Fibroblast of skin of left biceps (primary cell): ENCODE measurements at places on chromosomes 5 and 9.

DNA sequence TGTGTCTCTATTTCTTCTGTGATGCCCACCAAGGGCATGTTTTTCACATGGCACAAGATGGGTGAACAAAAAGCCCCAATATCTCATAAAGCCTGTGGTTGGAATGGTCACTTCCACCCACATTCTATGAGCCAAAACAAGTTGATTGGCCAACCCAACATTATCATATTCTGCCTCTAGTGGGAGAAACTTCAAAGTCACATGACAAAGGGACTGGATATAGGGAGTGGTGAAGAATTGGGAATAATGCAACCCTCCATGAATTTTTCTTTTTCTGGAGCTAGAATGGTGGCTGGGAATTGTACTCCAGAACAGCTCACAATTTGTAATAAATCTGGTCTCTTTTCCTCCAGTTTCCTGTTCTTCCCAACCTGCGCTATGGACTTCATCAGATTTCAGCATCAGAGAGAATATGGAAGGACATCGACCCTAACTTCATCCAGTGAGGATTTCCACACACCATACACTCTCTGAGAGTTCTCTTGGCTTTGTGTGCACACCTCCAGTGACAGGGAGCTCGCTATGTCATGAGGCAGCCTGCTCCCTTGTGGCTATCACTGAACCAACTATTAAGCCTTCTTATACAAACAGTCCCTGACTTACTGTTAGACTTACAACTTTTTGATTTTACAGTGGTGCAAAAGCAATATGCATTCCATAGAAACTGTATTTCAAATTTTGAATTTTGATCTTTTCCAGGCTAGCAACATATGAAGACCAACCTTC lies 12.0 kb upstream of the B4GALT1 start:
- DNase-seq, result no peak

DNA sequence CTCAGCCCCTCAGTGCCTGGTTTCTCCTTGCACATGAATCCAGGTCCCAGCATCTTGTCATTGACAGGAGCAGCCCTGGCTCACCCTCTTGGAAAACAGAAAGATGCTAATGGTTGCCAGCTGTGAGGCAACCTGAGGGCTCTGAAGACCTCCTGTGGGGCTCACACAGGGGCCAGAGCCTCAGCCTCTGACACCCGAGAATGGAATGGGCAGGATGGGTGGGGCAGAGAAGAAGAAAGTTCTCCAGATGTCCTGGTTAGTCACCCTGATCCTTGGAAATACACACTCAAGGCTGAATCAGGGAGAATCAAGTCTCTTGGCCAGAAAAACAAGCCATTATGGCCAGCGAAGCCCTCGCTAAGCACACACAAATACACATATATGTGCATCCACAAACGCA lies 32.3 kb upstream of the SPATA31E1 start:
- DNase-seq, result peak; percentile 33

DNA sequence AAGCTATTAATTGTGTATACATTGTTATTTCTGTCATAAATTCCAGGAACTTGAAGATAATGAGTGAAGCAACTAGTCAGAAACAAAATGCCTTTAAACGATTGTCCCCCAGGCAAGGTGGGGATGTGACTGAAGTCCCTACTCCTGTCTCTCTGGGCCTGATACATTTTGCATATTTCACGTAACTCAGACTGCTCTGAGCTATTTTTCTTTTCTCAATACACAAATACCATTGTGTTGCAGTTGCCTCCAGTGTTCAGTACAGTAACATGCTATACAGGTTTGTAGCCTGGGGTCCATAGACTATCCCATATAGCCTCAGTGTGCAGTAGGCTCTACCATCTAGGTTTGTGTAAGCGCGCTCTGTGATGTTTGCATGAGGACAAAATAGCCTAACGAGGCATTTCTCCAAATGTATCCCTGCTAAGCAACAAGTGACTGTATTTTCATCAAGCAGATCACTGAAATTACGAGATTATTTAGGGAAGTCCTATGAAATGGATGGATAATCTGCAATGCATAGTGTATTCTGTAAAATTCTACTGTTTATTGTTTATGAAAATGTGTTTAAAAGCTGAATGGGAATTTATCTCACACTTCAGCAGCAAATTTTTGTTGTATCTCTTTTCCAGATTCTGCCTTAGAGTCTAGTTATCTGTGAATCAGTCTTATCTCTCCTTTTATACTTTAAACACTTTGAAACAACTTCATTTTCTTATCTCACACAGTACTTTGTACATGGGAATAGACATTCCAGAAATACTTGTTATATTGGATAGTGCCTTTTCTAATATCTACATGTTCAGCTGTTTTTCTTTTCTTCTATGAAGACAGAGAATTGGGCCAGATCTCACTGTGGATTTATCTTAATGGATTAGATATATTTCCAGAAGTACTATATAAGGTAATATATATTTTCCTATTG lies 150.5 kb downstream of the CD180 start:
- no peak for DNase-seq

- DNase-seq, result no peak
Observed at GRCh38 chr9:21455320-21455719, 15.1 kb downstream of the IFNA1 start.

DNA sequence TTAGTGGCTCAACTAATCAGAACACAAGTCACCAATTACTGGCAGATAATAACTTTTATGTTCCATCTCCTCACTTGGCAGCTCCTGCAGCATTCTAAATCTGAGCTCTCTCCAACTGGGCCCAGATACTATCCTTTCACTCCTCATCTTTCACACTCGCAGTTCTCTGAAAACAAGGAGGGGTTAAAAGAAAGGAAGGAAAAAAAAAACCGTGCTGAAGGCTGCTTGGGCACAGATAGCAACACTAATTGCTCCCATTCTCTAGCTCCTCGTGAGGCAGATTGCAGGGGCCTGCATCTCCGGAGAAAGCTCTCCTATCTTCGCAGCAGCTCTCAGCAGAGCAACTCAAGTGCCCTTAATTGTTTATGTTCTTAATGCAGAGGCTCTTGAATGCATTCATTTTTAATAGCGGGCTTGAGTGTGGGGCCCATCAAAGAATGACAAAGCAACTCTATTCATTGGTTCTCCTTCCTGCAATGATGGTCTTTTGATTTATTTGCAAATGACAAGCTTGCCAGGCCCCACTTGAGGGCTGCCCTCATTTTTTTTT lies 23.9 kb downstream of the TLE1 start:
- DNase-seq, result no peak

- DNase-seq, result peak; percentile 87
Observed at GRCh38 chr5:54090495-54091120, 219.8 kb downstream of the ARL15 start.

DNA sequence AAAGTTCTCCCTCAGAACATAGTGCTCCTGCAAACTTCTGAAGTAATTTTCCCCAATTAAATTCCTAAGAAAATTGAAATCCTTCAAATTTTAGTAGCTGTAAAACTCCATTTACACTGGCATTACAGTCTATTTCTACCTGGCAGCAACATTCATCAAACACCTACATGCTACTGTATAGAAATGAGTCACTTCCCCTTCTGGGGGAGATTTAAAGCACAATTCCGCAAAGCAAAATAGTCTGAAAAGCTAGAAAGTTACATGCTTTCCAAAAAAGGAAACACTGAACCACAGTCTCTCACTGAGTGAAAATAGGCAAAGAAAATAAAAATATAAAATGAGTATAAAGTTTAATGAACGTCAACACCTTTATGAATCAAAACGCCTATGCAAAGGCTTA lies 43.3 kb downstream of the MCTP1 start:
- no peak for DNase-seq

DNA sequence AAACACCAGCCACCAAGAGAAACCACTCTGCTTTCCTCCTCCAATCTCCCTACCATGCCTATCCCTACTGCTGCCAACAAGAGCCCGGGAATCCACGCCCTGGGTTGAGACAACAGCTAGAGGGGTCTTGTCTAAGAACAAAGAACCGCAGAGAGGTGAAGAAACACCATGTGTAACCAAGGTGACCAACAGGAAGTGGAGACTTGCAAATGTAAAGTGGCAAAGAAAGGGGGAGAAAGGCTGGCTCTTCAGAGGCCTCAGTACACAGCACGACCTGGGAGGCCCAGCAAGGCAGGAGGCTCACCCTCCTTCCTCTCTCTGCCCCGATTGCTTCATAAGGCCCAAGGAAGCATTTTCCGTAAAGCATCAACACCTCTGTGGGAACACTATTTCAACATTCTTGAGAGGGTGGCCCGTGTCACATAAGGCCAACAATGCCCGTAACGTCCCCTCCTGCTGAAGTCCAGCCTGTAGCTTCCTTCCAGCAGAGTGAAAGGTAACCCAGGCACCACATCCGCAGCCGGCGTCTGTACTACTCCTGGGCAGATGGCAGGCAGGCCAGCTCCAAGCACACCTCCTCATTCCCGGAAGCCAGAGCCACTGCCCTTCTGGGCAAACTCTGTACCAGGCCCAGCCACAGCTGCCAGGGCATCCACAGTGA lies 18.3 kb downstream of the CCNJL start:
- DNase-seq, result no peak

GRCh38 chr5:54909911-54910870 lies 75.2 kb downstream of the ESM1 start:
- no peak for DNase-seq

GRCh38 chr5:140000332-140000731 lies 42.8 kb downstream of the NRG2 start:
- DNase-seq, result no peak

GRCh38 chr5:142587354-142587965 lies 98.4 kb downstream of the FGF1 start:
- DNase-seq, result no peak

DNA sequence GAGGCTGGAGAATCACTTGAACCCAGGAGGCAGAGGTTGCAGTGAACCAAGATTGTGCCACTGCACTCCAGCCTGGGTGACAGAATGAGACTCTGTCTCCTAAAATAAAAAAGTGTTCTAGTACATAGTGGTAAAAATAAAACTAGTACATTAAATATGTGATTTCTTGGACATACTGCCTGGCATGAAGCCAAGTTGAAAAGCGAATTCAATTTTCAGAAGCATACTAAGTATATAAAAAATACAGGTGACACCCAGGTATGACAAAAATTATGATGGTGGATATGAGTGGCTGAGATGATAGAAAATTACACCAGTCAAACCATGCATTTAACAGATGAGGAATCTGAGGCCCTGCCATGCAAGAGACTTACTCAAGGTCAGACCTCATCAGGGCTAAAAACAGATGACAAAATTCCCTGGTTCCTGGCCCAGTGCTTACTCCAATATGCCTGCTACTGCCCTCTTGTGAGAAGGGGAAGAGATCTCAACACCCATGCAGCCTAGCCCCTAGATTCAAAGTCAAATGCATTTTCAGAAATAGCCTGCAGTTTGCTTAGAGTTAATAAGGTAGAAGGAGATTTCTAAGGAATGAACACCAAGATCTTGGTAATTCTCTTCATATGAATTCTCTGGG lies 46.6 kb upstream of the GNPDA1 start:
- DNase-seq, result no peak

GRCh38 chr5:123960526-123960925 lies 448.5 kb downstream of the CSNK1G3 start:
- DNase-seq, result no peak

DNA sequence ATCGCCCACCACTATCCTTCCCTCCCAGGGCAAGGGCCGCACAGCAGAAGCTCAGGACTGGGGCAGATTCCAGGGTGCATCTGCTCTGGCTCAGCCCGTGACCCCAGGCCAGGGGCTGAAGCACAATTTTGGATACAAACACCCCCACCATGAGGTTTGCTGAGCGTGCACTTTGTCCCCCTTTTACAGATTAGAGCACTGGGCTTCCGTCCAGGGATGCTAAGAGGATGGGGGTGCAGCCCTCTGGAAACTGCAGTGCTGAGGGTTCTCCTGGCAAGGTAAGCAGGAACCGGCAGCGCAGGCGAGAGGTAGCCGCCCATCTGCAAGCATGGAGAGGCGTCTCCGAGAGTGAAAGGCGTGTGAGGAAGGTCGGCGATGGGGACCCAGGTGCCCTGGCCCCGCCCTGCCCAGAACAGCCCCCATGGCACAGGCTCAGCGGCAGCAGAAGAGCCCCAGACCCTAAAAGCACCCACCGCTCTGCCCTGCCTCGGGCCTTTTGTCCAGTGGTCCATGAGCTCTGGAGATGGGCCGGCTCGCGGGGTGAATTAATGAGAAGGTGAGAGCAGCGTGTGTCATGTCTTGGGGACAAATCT lies 54.5 kb upstream of the OLFM1 start:
- no peak for DNase-seq

GRCh38 chr5:9362600-9362999 lies 183.3 kb downstream of the SEMA5A start:
- DNase-seq, result no peak

- DNase-seq, result no peak
Observed at GRCh38 chr9:1129382-1129781, 79.2 kb downstream of the DMRT2 start.

DNA sequence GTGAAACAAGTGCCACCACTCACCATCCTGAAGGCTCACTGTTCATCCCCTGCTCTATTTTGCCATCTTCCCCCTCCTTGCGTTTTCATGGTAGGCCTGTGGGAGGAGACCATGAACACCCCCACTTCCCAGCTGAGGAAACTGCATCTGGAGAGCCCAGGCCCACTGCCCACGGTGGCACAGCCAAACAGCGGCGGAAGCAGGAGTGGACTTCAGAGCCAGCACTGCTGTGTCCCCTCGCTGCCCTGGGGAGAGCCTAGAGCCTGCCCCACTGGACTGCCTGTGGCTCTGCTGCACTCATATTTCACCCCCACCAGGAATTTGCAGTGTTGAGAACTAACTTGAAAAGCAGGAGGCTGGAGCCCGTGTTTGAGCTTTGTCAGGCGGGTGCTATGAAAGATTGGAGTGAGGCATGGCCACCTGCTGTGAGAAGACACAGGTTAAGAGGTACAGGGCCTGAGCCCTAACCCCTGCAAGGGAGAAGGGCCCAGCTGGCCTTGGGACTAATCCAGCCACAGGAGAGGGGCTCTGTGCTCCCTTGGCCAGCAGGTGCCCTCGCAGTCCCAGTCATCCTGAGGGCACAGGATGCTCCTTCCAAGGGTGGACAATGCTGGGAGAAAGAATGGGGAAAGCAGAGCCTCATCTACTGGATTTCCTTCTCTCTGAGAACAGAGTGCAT lies 79.0 kb downstream of the MACROH2A1 start:
- DNase-seq, result no peak

DNA sequence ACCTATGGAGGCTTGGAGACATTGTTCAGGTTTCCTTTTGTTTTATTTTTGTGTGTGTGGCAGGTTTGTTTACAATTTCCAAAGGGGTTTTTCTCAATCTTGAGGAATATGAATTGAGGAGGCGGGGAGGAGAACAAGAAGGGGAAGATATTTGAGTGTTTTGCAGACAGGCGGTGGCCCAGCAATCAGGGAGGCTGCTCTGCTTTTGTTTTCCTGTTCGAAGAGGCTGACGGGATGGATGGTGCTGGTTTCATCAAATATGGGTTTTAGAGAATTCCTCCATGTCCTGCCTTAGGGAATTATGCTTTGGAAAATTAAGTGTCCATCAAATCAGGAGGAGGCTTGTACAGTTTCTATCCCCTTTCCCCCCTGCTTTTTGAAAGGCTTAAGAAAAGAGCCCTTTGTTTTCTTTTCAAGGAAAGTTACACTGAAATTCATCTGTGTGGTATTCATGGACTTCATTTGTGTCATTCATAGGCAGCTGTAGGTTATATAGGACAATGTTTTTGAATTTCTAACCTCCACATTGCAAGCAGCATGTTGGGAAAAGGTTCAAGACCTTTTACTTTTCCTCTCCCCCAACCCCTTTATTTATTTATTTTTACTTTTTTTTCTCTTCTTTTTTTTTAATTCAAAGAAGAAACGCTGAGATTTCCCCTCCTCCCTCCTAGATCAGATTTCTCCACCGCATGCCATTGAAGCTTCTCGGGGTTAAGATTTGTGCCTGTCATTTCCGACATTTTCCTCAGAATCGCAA lies 107.4 kb downstream of the ZNF462 start:
- DNase-seq, result no peak

- DNase-seq, result peak; percentile 62
Observed at GRCh38 chr9:35658137-35658967, at the start of gene CCDC107. Gene CCDC107, plus strand, starts transcription at chr9:35658292. Its CDS starts 88 bp downstream, at chr9:35658380.
